ENCODE measurements at places on chromosomes 6 and 20.
A peak's percentile ranks its signal among the peaks of the same experiment; 100 is the strongest.

- H3K4me1 ChIP-seq, result peaks cover 12% of the 10 kb centered on the region
- peak; percentile 38 for DNase-seq
- no peaks in the 10 kb centered on the region for H3K36me3 ChIP-seq
These were observed 234.1 kb upstream of the BMP2 start for GRCh38 chr20:6533351-6533750.

DNA sequence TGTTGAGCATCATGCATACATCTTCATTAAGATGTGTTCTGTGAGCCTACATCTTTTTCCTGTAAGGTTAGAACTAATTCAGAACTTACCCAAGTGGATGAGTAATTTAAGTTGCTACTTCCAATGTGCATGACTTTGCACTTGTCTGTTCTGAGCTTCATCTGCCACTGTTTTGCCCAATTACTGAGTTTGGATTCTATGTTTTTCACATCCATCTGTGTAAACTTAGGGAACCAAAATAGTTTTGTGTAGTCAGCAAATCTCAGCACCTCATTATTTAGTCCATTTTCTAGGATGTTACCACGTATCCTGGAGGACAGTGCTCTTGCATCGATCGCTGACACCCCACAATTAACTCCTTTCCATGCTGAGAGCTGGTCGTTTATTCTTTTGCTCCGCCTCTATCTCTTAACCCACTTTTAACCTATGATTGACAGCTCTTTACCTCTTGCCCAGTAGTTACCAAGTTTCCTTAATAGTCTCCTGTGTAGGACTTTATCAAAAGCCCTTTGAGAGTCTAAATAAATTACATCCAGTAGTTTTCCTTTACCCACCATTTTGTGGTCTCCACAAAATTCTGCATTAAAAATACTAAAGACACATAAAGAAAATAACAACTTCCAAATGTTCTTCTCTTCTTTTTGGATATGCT, 44.2 kb upstream of the CITED2 start:
- H3K27ac ChIP-seq, result no peak overlapping the region
- H3K27me3 ChIP-seq, result no peaks in the 10 kb centered on the region
- H3K4me1 ChIP-seq, result peaks cover 6% of the 10 kb centered on the region
- no peaks in the 10 kb centered on the region for H3K36me3 ChIP-seq
- H3K4me3 ChIP-seq, result no peak overlapping the region
- DNase-seq, result no peak

DNA sequence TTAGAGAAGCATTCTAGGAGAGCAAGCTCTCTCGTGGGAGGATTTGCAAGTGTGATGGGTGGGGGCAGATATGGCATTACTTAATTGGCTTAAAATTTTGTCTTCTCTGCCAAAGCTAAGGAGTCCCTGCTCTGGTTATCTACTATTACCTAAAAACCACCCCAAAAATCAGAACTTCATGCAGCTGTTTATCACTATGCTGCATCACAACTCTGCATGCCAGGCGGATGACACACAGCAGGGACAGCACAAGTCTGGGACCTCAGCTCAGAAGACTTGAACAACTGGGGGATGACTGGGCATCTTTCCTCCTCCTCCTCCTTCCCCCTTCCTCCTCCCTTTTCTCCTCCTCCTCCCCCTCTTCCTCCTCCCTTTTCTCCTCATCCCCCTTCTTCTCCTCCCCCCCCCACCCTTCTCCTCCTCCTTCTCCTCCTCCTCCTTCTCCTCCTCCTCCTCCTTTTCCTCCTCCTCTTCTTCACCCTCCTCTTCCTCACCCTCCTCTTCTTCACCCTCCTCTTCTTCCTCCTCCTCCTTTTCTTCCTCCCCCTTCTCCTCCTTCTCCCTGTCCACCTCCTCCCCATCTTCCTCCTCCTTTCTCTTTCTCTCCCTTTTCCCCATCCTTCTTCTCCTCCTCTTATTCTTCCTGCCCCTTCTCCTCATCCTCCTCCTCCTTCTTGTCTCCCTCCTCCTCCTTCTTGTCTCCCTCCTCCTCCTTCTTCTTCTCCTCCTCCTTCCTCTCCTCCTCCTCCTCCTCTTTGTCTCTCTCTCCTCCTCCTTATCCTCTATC, 218.6 kb upstream of the PMEPA1 start:
- no peaks in the 10 kb centered on the region for H3K36me3 ChIP-seq
- H3K27ac ChIP-seq, result no peak overlapping the region
- DNase-seq, result no peak

DNA sequence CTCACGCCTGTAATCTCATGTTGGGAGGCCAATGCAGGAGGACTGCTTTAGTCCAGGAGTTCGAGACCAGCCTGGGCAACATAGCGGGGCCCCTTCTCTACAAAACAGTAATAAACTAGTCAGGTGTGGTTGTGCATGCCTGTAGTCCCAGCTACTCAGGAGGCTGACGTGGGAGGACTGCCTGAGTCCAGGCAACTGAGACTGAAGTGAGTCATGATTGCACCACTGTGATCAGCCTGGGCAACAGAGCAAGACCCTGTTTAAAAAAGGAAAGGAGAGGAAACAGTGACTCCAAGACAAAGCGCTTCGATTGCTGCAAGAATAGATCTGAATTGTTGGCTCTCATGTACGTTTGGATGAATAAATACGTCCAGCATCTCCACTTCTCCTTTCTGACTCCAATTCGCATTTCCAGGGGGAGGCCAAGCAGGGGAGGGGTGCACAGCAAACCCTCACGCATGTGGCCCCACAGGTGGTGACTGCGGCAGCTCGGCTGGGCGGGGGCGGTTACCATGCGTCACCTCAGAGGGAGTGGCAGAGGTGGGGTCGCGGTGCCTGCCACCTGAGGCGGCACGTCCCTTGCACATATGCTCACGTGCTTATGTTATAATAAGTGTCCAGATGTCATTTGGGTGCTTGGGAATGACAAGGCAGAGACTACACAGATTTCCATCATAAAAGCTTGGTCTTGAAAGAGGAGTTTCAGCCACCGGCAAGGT, 95.1 kb upstream of the MPC1 start:
- no peak for DNase-seq
- H3K4me3 ChIP-seq, result no peak overlapping the region
- H3K27ac ChIP-seq, result no peak overlapping the region
- H3K4me1 ChIP-seq, result no peaks in the 10 kb centered on the region
- no peaks in the 10 kb centered on the region for H3K36me3 ChIP-seq

GRCh38 chr6:157561414-157561790, 180.4 kb downstream of the ZDHHC14 start:
- H3K4me3 ChIP-seq, result no peak overlapping the region
- no peaks in the 10 kb centered on the region for H3K27me3 ChIP-seq
- no peaks in the 10 kb centered on the region for H3K36me3 ChIP-seq
- no peak overlapping the region for H3K27ac ChIP-seq
- peaks cover 29% of the 10 kb centered on the region for H3K4me1 ChIP-seq

DNA sequence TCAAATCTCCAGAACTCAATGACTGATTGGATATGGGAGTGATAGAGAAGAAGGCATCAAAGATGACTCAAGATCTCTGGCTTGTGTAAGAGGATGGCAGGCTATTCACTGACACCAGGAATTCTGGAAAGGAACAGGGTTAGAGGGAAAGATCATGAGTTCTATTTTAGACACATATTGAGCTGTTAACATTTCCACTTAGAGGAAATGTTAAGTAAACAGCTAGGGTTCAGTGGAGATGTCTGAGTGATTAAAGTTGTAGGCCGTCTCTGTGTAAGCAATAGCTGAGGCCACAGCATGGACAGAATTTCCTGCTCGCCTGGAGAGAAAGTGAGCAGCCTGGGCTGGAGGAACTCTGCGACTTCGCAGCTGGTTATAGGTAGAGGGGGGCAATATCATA, 21.0 kb downstream of the ZC3H12D start:
- H3K36me3 ChIP-seq, result no peaks in the 10 kb centered on the region
- DNase-seq, result no peak
- no peak overlapping the region for H3K4me3 ChIP-seq
- H3K4me1 ChIP-seq, result no peaks in the 10 kb centered on the region
- no peaks in the 10 kb centered on the region for H3K27me3 ChIP-seq

DNA sequence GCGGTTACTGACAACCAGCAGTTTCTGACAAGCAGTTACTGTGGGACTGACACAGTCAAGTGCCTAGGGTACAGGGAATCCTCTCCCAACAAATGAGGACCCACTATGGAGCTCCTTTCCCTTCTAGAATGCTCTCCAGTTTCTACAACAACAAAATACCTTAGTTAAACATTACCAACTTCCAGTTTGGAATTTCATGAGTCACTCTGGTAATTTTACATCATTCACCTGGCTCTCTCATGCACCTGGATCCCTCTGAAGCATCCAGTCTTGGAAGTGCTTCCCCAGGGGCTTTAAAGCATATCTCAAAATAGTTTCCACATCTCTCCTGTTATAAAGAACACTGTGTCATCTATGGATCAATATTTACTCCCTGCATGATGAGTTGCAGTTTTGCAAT, 286.7 kb upstream of the SPTLC3 start:
- no peak overlapping the region for H3K27ac ChIP-seq
- no peaks in the 10 kb centered on the region for H3K27me3 ChIP-seq
- no peaks in the 10 kb centered on the region for H3K4me1 ChIP-seq
- no peak for DNase-seq
- H3K4me3 ChIP-seq, result no peak overlapping the region
- H3K36me3 ChIP-seq, result no peaks in the 10 kb centered on the region

DNA sequence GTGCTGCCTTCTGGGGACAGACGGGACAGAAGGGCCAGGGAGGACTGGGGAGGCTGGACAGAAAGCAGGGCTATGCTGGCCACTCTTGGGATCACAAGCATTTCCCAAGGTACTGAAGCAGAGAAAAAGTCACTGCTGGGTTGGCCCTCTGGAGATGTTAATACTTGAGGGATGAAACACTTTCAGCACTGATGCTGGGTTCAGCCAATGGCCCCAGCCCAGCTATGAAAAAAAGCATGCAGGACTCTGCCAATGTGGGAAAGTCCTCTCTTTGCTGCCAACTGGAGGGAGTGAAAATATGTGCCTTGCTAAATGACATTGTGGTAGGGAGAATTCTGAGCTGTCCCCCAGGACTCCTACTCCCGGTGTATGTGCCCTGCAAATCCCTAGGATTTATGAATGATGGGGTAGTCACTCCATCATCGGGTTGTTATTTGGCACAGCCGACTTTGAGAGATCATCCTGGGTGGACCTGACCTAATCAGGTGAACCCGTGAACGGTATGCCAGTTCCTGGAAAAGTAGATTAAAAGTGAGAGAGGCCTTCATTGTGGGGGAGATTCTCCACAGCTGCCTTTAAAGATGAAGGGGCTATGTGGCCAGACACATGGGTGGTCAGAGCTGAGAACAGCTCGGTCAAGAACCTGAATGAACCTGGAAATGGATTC, 119.9 kb upstream of the TRAF3IP2 start:
- H3K4me3 ChIP-seq, result no peak overlapping the region
- peaks cover 7% of the 10 kb centered on the region for H3K4me1 ChIP-seq
- no peaks in the 10 kb centered on the region for H3K27me3 ChIP-seq
- no peaks in the 10 kb centered on the region for H3K36me3 ChIP-seq
- no peak overlapping the region for H3K27ac ChIP-seq

DNA sequence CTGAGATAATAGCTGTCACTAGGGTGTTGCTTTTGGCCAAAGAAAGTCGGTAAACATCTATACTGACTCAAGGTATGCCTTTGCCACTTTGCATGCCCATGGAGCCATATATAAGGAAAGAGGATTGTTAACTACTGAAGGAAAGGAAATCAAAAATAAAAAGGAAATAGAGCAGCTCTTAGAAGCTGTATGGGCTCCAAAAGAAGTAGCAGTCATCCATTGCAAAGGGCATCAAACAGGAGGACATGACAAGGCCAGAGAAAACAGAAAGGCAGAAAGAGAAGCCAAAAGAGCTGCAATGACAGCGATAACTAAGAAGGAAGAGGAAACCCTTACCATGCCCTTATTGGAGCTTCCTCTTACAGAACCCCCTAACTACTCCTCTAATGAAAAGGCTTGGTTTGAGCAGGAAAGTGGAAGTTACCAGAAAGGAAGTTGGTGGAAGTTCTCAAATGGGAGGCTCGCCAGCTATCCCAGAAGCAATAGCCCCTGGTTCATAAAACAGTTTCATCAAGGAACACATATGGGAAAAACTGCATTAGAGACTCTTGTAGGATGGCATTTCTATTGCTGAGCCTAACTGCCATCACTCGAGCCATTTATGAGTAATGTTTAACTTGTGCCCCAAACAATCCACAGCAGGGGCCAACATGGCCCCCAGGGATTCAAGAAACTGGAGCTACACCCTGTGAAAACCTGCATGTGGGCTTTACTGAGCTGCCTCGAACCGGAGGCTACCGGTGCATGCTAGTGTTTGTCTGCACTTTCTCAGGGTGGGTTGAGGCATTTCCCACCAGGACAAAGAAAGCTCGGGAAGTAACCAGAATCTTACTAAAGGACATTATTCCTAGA, 7.0 kb downstream of the IL22RA2 start:
- no peak overlapping the region for H3K27ac ChIP-seq
- H3K4me1 ChIP-seq, result no peaks in the 10 kb centered on the region
- no peaks in the 10 kb centered on the region for H3K36me3 ChIP-seq
- DNase-seq, result no peak
- H3K27me3 ChIP-seq, result no peaks in the 10 kb centered on the region

- H3K4me1 ChIP-seq, result no peaks in the 10 kb centered on the region
- no peaks in the 10 kb centered on the region for H3K36me3 ChIP-seq
- H3K27ac ChIP-seq, result no peak overlapping the region
- peak; percentile 7 for DNase-seq
These were observed 620.4 kb upstream of the MANEA start for GRCh38 chr6:94956910-94957309.

GRCh38 chr20:58784321-58785074, 66.2 kb downstream of the GNAS-AS1 start:
- H3K27me3 ChIP-seq, result no peaks in the 10 kb centered on the region
- H3K4me3 ChIP-seq, result no peak overlapping the region
- peaks cover 11% of the 10 kb centered on the region for H3K4me1 ChIP-seq
- no peak overlapping the region for H3K27ac ChIP-seq
- H3K36me3 ChIP-seq, result no peaks in the 10 kb centered on the region

- no peak overlapping the region for H3K27ac ChIP-seq
- no peaks in the 10 kb centered on the region for H3K36me3 ChIP-seq
- DNase-seq, result no peak
These were observed 155.2 kb upstream of the ESR1 start for GRCh38 chr6:151652325-151652724.

DNA sequence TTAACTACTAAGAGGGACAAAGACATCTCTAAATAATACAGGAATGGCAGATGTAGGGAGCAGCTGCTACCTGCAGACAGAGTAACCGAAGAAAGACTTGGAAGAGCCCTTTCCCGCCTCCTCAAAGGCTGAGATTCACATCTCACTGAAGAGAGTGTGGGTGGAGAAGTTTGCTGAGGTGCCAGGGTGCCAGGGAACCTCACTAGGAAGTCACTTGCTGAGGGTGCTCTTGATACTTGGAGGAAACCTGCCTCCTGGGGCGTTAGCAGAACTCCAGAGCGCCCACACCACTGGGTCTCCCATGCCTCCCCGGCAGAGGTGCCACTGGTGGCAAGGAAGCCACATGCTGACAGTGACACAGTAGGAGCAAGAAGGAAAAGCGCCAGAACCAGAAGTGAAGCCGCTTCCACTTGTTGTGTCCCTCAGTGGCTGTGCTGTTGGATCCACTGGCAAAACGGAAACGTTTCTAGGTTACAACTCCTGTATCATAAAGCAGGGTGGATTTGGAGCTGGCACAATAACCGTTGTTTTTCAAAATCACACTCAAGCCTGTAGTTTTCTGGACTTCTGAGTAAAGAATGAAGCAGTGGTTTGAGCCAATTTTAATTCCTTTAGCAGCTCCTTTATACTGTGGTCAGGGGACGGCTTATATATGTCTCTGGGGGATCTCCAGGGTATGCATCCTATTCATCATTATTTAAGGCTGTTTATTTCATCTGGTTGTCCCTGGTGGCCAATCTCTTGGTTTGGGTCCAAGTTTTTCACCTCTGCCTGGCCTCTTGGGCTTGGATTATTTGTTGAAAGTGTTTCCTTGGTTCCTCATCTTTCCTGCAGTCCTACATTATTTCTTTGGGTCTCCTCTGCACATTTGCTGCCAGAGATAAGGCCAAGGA, 64.5 kb downstream of the CDC5L start:
- DNase-seq, result no peak
- H3K4me1 ChIP-seq, result no peaks in the 10 kb centered on the region
- H3K27me3 ChIP-seq, result no peaks in the 10 kb centered on the region
- no peak overlapping the region for H3K27ac ChIP-seq
